ENCODE measurements at places on chromosomes 1 and 21.

- DNase-seq: no peak
Observed at GRCh38 chr1:163361123-163361934, 39.6 kb downstream of the NUF2 start.

- DNase-seq: no peak
Observed at GRCh38 chr1:27358928-27359313, 7.8 kb downstream of the MAP3K6 start.

DNA sequence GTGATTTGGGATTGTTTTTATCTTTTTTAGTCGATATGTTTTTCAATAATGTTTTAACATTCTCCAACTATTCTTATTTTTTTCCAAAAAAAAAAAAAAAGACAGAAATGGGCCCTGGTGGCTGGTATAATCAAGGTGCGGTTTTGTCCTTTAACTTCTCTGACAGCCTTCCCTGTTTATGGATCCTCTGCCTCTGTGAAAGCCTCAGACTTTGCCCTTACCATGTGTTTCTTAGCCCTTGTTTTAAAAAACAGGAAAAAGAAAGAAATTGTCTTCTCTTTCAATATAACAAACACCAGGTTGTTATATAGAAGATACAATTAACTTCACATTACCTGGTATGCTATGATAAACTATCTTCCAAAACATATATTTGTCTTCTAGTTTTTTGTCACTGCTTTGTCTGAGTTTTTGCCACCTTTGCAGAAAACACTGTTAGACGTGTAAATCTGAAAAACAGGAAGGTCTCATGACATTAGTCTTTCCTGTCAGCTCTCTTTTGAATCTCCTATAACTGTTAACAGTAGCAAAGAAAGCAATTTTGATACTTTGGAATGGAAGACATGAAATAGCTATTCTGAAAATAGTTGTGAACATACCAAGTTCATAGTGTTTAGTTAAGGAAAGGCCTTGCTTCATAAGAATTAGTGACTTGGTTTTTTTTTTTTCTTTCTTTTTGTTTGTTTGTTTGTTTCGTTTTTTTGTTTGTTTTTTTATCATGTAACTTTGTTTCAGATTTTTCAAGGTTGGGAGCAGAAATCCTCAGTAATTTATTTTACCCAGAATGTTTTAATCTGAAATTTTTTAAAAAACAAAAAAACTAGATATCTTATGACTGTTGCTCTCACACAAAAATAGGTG lies 31.7 kb upstream of the CACYBP start:
- DNase-seq: no peak

DNA sequence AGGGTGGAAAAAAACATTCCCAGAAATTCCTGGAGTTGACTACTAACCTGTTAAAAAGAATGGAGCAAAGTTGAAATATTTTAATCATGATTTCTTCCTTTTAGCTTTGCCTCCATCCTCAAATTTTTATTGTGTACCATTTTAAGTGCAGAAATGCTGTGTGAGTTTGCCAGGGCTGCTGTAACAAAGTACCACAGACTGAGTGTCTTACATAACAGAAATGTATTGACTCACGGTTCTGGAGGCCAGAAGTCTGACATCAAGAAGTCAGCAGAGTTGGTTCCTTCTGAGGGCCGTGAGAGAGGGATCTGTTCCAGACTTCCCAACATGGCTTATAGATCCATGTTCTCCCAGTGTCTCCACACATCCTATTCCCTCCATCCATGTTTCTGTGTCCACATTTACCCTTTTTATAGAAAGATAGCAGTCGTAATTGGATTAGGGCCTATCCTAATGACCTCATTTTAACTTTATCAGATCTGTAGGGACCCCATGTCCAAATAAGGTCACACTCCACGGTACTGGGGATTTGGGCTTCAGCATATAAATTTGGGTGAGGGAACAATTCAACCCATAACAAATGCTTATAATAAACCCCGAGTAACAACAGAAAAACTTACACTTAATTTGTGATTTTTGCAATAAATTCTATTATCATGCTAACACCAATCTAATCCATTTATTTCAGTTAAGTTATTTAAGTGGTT lies 12.7 kb downstream of the SNX7 start:
- no peak for DNase-seq
